Activated CD4-positive, CD25-positive, alpha-beta regulatory T cell treated with anti-CD3 and anti-CD28 coated beads, Interleukin-2, amount 50 U/mL, for 24 hours (primary cell): ENCODE measurements at places on chromosomes 12 and 14.

DNA sequence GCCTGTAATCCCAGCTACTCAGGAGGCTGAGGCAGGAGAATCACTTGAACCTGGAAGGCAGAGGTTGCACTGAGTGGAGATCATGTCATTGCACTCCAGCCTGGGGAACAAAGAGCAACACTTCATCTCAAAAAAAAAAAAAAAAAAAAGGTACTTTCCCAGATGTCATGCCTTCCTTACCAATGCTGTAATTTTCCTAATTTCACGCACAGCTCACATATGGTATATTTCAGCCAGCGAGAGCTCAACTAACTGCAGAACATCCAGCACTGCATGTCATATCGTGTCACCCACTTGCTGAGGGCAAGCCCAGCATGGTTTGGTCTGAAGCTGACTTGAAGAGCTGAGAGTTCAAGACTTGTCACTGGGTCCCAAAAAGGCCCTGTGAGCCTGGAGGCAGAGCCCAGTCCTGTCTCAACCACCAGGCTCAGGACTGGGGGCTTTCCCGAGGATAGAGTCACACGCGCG is 29.0 kb downstream of the NFKBIA start:
- peak; percentile 24 for ATAC-seq

DNA sequence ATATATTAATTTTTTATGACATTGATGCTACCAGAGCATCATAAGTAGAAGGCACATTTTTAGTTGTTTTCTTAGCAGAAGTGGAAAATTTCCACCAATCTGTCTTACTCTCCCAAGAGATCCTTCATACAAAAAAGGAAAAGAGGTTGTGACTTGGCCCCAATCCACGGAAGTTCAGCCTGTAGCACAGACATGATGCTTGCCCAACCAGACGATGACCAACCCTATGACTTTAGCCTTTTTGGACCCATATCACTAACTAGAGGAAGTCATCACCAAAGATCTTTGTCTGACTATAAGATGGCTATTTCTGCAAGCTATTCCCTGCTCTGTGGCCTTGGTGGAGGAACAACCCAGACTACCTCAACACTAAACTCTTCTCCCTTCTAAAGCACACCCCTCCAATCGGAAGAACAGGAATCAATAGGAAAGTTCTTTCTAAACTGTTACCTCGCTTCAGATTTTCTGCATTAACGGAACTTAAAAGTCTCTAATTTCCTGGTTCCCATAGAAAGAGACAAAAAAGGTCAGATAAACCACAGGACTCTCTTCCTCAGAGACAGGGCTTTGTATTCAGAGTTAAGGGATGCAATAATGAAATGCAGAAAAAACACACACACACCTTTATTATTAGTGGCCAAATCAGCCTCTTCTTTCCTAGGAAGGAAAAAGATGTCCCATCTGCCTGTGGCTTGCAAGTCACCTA is 4.1 kb upstream of the RHOJ start:
- ATAC-seq, result no peak

DNA sequence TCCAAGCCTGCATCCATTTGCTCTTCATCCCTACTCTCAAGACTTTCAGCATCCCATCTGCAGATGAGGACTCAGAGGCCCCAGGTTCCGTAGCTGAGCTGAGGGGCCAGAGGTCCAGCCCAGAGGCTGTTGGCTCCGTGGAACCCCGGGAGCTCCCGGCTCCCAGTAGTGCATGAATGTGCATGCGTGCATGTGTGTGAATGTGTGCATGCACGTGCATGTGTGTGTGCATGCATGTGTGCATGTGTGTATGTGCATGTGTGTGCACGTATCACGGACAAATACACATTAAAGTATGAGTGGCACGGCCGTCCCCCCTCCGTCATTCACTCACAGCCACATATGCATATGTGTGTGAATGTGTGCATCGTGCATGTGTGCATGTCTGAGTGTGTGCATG is 149.9 kb downstream of the KIF26A start:
- no peak for ATAC-seq

DNA sequence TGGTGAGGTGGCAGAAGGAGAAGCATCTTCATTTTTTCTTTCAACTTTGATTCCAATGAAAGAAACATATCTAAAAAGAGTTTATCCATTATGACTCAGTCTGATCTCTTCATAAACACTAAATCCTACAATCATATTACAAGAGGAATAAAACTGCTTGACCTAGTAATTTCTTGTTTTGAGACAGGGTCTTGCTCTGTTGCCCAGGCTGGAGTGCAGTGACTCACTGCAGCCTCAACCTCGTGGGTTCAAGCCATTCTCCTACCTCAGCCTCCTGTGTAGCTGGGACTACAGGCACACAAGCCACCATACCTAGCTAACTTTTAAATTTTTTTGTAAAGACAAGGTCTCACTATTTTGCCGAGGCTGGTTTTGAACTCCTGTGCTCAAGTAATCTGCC is 147.2 kb downstream of the NDUFA12 start:
- ATAC-seq, result no peak

DNA sequence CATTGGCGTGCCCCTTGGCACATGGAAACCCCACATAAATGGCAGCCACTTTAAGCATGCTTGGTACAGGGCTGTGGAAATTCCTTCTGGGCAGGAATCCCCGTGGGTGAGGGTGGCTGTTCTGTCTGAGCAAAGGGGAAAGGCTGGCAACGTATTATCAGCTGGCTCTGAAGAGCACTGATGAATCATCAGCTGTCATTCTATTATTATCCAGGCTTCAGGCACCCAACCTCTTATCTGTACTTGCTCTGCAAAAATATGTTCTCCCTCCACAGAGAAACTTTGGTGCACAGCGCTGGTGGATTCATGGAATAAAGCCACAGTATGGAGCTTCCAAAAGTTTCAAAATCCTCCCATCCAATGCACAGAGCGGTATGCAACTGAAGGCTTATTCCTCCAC is 167.1 kb downstream of the TBX5 start:
- ATAC-seq, result no peak

GRCh38 chr12:109736552-109737108 is 23.0 kb downstream of the FAM222A start:
- no peak for ATAC-seq

GRCh38 chr14:51657762-51658161 is 6.1 kb downstream of the FRMD6 start:
- ATAC-seq, result peak; percentile 27

GRCh38 chr14:24266344-24267244 is 3.6 kb upstream of the TGM1 start:
- no peak for ATAC-seq

GRCh38 chr14:88321692-88322503 is 1.2 kb downstream of the KCNK10 start:
- ATAC-seq, result no peak
